ENCODE measurements at places on chromosomes 12 and 14.

- no peak for DNase-seq
Measured at GRCh38 chr12:18823461-18823860, 85.5 kb downstream of the CAPZA3 start.

- DNase-seq, result no peak
Measured at GRCh38 chr12:125467363-125467762, 402.1 kb downstream of the AACS start.

- no peak for DNase-seq
Measured at GRCh38 chr12:93877446-93877845, 200.3 kb downstream of the CRADD start.

DNA sequence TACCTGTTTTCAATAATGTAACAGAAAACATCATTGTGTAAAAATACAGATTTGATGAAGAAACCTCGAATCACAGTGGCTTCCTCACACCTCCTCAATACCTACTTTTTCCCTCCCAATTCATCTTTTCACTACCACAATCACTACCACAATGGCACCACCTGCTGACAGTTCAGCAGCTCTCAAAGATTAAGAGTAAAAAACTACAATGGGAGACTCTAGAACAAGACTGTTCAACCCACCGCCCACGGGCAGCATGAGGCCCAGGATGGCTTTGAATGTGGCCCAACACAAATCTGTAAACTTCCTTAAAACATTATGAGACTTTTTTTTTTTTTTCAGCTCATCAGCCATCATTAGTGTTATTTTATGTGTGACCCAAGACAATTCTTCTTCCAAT lies 15.2 kb downstream of the MED6 start:
- DNase-seq, result no peak

- no peak for DNase-seq
Measured at GRCh38 chr12:44076871-44077270, 241.0 kb downstream of the TMEM117 start.

DNA sequence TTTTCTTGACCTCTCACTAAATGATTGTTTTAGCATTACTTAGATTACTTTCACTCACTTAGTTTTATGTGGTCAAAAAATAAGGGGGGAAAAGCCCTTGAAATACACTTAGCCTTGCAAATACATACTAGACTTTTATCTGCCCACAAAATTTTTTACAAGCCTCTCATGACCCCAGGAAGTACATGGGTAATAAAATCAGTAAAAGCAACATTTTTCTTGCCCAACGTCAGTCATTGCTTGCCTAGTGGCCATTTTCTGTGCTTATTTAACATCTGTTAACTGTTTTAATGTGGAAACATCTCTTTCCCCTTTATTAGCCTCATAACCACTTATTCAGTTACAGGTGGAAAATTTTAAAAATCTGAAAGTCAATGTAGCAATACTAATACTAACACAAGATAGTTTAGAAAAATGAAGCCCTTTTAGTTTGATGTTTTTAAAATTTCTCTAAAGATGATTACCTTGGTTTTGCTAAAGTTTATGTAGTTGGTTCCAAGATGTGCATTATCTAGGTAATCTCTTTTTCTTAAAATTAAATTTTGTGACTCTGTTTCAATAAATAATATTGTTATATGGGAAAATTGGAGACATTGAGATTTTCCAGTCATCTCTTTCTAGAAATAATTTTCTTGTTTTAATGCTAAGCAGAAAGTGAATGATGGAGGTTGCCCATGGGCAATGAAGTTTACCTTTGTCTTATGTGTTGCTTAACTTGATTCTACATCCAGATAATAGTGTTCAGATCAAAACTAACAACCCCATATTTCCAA lies 175.5 kb downstream of the TMTC2 start:
- DNase-seq, result no peak

GRCh38 chr14:101962503-101962874 lies 1.9 kb upstream of the DYNC1H1 start:
- no peak for DNase-seq

DNA sequence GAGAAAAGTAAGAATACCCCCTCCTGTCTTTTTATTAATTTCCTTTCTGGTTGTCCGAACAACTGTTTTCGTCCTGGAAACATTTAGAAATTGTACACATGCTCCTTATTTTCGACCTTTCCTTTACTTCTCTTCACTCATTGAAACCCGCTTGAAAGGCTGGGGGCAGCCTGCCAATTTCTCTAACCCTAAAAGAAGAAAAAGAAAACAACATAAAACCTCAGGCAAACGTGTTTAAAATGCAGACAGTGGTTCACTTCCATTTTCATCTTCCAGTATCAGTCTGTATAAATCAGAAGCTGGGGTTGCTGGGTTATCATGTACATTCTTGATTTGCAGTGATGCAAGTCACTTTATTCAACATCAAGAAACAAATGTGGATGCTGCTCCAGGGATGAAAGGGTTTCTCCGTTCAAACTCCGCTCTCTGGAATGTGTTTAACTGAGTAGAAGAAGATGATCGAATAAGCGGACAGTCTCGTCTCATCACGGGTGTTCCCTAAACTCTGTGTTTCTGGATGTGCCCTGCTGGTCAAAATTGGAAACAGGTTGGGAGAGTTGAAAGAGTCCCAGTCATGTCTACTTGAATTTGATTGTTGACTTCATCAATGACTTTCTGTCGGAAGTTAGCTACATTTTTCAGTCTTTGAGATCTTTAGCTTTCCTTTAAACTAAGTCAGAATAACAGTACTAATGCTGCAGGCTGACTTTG lies 1042.2 kb downstream of the BCL11B start:
- DNase-seq, result no peak

- no peak for DNase-seq
Measured at GRCh38 chr12:5003025-5003666, 40.5 kb upstream of the KCNA5 start.

- DNase-seq, result no peak
Measured at GRCh38 chr14:98321841-98322240, 950.2 kb downstream of the BCL11B start.

- DNase-seq, result no peak
Measured at GRCh38 chr14:74978416-74978947, 23.1 kb upstream of the PGF start.

GRCh38 chr12:32360956-32361355 lies 38.4 kb upstream of the FGD4 start:
- DNase-seq, result no peak

DNA sequence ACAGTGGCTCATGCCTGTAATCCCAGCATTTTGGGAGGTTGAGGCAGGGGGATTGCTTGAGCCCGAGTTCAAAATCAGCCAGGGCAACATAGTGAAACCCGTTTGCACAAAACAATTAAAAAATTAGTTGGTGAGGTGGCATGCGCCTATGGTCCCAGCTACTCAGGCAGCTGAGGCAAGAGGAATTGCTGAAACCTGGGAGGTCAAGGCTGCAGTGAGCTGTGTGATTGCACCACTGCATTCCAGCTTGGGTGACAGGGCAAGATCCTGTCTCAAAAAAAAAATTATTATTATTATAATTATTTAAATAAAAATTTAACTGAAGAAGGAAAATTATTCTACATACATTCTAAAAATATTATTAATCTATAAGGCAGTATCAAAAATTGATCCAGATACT lies 164.1 kb downstream of the ITPR2 start:
- DNase-seq, result no peak

DNA sequence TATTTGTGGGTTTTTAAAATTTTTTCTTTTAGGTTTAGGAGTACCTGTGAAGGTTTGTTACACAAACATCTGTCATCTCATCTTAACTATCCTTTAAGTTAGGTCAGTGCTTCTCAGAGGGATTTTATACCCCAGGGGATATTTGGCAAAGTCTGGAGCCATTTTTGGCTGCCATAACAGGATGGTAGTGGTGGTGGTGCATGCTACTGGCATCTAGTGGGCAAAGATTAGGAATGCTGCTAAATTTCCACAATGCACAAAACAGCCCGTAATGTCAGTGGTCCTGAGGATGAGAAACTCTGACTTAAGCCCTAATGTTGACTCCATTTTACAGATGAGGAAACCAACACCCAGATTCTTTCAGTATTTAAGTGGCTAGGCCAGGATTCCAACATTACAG lies 85.2 kb upstream of the MYF6 start:
- DNase-seq, result no peak

- no peak for DNase-seq
Measured at GRCh38 chr12:50402264-50403000, 1.7 kb downstream of the LARP4 start.

DNA sequence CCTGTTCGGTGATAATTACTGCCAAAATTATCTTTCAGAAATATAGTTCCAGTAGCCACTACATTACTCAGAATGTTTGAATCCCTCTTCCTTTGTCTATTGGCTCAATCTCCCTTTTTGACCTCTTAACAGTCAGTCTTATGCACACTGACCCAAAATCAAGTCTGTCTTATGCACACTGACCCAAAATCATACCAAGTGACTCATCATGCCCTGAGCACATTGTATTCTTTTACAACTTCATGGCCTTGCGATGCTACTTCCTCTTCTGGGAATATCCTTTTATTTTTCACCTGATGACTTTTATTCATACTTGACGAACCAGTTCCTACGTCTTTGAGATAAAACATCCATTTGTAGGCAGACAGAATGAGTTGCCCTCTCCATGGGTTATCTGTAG lies 182.3 kb downstream of the NPAS3 start:
- no peak for DNase-seq

DNA sequence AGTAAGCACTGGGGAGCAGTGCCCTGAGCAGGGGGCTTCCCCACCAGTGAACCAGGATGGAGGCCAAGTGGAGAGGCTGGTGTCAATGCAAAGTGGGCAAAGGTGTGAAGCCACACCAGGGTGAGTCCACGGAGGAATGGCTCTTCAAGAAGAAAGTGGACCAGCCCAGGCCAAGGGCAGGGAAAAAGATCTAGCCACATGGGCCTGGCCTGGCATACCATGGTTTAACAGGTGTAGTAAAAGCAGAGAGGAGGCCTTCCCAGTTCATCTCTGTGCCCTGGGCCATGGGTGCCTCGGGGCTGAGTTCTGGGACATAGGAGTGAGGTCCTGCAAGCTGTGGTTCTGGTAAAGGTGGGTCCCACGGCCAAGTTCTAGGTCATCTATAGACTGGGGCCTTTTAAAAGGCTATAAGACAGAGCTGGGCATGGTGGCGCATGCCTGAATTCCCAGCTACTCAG lies 153.4 kb downstream of the DPF3 start:
- no peak for DNase-seq

GRCh38 chr14:68819260-68819691 lies 26.4 kb upstream of the ZFP36L1 start:
- no peak for DNase-seq

DNA sequence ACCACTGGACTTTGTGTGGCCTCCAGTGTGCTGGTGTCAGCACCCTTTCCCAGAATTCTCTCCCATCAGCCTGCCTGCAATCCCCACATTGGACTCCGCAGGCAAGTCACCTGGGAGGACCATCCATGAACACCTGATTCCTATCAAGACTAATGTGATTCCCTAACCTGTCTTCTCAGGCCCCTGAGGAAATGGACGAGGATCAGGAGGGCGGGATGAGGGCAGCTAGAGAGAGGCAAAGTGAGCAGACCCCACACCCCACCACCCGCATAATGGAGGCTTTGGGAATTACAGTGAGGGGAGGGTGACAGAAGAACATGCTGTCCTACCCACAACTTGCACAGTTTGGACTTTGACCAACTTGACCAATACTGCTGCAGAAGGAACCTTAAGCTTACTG lies 60.9 kb upstream of the RFX4 start:
- no peak for DNase-seq

DNA sequence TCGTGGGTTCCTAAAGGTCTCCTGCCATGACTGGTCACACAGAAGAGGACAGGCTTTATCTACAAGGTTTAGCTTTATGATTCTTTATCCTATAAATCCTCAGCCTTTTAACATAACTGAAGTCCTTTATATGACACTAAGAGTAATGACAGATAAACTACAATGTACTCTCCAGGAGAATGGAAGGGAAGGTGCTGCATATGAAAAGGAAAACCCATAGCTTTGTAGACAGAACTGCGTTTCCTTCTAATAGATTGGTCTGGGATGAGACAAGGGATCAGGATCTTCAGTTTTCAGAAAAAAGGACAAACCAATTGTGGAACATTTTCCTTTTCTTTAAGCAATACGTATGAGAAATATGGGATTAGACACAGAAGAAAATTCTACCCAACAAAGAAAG lies 201.1 kb upstream of the NPAS3 start:
- no peak for DNase-seq

DNA sequence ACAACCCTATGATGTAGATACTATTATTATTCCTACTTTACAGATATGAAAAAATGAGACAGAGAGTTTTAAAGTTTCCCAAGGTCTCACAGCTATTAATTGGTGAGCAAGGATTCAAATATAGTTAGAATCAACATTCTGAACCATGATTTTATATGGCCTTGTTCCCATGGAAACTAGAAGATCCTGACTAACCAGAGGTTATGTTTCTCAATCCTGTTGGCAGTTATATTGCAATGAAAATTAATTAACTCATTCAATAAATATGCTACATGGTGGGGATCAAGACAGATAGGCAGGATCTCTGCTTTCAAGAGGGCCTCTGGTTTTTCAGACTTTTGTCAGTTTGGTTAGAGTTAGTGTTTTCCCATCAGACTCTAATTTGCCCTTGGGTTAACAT lies 9.3 kb upstream of the FUT8 start:
- no peak for DNase-seq

DNA sequence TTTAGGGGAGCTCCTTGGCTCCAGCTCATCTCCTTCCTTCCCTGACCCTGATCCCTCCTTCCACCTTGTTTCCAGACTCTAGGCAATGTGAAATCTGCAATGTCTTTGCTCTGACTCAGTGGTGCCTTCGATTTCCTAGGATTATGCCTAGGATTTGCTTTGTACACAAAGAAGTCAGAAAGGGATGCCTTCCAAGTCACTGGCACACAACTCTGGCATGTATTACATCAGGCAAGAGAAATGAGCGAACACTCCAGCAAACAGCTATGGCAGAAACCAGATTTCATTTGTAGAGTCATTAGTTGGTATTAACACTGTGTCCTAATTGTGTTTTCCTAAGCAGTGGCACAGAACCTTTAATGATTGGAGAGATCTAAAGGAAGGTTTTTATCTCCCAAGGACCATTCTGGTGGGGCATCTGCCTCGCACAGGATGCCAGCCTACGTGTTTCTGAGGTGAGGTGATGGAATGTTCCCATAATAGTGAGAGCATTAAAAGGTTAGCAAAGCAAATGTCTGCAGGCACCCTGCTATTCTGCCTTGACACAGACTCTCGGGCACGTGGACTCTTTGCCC lies 84.9 kb downstream of the WSCD2 start:
- no peak for DNase-seq

GRCh38 chr12:51181558-51181957 lies 8.6 kb upstream of the TFCP2 start:
- DNase-seq, result no peak

DNA sequence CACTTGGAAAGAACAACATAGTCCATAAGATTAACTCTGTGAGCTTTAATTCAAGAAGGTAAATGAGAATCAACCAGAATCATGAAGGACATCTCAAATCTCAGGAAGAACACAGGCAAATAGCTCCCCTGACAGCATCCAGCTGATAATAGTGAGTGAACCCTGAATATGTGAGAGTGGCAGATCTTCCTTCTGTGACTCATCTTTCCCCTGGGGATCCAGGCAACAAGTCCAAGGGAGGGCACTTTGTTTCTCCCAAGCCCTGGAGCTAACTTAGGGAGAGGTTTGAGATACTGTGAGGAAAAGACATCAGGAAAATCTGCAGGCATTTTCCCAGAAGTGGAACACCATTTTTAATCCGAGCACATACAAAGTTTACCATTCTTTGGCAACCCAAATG lies 763.9 kb upstream of the MGAT4C start:
- no peak for DNase-seq

Measured in stimulated activated CD4-positive, alpha-beta T cell treated with anti-CD3 and anti-CD28 coated beads, Interleukin-1b, Interleukin-23, amount 100 ng/mL, for 1 hour (primary cell).